Suprapubic skin (tissue), 4 donors: ENCODE measurements at places on chromosomes 4 and X.

DNA sequence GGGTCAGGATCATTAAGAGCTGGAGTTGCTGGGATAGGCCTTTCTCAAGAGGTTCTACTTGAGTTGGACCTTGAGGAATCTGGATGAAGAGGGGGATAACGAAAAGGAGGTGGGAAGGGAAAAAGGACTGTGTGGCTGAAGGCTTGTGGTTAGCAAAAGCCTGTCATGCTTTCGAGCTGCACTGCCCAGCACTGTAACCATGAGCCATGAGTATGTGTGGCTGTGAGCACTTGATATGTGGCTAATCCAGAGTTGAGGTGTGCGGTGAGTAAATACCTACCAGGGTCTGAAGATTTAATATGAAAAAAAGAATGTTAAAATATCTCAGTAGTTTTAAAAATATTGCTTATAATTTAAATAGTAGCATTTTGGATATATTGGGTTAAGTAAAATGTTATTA, 11.4 kb downstream of the TMEM165 start:
- no peak for DNase-seq

- DNase-seq, result no peak
These were observed 695.1 kb upstream of the GALNTL6 start for GRCh38 chr4:171118091-171118490.

GRCh38 chrX:79368441-79368840, 1.3 kb upstream of the ITM2A start:
- no peak for DNase-seq

- DNase-seq, result no peak
These were observed 76.1 kb downstream of the AMMECR1 start for GRCh38 chrX:110241816-110242215.

GRCh38 chrX:37679230-37679629, 6.4 kb upstream of the XK start:
- no peak for DNase-seq

DNA sequence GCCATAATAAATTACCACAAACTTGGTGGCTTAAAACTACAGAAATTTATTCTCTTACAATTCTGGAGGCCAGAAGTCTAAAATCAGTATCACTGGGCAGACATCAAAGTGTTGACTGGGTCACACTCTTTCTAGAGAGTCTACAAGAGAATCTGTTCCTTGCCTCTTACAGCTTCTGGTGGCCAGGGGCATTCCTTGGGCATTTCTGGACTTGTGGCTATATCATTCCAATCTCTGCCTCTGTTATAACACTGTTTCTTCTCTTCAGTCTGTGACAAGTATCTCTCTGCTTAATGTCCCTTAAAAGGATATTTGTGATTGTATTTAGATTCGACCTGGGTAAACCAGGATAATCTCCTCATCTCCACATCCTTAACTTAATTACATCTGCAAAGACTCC, 207.3 kb upstream of the DCAF8L1 start:
- DNase-seq, result no peak

DNA sequence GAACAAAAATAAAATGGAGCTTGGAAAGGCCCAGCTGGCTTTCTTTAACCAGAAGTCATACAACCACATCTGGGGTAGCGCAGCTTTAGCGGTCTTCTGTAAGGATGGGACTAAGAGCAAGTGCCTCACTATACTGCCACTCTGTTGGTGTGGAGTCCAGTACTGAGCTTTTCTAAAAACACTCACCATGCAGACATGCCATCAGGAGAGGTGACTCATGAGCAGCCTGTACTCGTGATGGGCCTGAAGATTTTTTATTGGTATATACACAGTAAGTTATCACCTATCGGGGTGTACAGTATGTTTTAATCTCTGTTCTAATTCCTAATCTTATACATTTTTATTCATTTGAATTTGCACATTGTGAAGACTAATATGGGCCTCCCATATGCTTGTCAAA, 9.6 kb downstream of the PPP3CA start:
- DNase-seq, result no peak

- DNase-seq, result no peak
These were observed 203.6 kb upstream of the AGTR2 start for GRCh38 chrX:115966920-115967319.

DNA sequence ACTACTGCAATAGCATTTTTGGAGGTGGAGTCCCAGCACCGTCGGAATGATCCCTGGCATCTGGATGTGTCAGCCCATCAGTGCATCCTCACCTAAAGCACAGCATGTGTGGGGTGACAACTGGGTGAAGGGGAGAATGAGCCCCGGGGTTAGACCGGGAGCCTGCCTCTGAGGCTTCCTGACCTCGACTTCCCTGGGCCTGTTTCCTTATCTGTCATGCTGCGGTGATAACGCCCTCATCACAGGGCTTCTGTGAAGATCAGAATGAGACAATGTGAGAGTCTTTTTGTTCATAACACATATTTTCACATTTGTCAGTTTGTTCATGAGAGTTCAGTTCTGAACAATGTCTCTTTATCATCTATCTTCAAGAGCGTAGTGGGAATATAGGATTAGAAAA, 31.1 kb upstream of the PDLIM3 start:
- DNase-seq, result no peak

GRCh38 chr4:145195167-145195952, 15.0 kb upstream of the OTUD4 start:
- DNase-seq, result no peak

DNA sequence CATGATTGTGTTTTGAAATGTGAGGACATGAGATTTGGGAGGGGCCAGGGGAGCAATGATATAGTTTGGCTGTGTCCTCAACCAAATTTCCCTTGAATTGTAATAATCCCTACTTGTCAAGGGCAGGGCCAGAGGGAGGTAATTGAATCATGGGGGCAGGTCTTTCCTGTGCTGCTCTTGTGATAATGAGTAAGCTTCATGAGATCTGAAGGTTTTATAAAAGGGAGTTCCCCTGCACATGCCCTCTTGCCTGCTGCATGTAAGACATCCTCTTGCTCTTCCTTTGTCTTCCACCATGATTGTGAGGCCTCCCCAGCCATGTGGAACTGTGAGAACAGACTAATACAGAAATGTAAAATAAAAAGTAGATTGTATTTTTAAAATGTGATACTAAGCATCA, 1294.9 kb downstream of the ADGRL3 start:
- DNase-seq, result no peak

- DNase-seq, result no peak
These were observed 33.8 kb upstream of the TRIM2 start for GRCh38 chr4:153170407-153170806.

- DNase-seq, result no peak
These were observed 146.1 kb downstream of the ATP10D start for GRCh38 chr4:47631161-47631560.

GRCh38 chrX:120260369-120260768, 9.8 kb downstream of the ZBTB33 start:
- no peak for DNase-seq

GRCh38 chr4:108820492-108821350, 57.9 kb upstream of the ETNPPL start:
- DNase-seq, result no peak

GRCh38 chr4:14837860-14838259, 164.4 kb upstream of the CPEB2 start:
- no peak for DNase-seq

- no peak for DNase-seq
These were observed 274 bp upstream of the ERVMER34-1 start for GRCh38 chr4:52751487-52751911.

DNA sequence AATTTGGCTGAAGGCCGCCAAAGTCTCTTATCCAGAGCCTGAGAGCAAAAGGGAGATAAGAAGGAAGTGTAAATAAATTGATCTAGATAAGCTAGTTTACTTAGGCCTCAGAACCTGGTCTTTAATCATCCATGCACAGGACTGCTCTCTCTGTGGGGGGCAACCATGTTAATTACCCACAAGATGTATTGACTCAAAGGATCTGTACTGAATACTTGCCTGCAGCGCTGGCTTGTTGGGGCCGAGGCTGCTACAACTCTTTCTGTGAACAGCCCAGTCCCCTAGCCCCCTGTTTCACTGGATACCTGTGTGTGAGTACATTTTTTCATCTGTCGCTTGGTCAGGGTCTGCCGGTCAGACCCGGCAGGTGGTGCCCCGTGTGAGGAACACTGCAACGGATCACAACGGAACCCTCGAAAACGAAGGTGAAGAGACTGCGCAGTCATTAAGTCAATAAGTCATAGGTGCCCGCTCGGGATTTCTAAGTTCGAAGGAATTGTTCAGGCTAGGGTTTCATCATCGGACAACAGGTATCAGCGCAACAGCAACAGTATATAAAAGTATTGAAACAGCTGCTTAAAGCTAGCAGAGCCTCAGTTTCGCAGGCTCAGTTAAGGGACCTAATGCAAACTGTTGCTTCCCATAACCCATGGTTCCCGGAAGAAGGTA, 8.3 kb downstream of the MAGEA11 start:
- DNase-seq, result no peak

DNA sequence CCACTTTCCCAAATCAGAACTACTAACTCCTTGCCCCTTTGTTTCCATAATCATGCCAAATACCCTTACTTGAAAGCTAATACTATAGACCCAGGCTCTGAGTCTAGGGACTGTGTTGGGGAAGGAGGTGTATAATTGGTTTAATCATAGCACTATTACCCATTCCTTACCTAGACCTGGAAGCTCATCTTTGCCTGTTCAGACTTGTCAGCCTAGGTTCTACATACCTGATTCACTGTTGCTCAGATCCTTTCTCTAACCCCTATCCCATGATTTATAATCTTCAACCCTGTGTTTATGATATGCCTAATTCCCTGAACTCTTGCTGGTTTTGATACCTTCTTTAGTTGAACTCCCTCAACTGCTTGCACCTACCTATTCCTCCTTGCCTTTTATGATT, 123.1 kb upstream of the GRIA3 start:
- DNase-seq, result no peak

GRCh38 chr4:33961761-33962160, 2282.6 kb downstream of the ARAP2 start:
- DNase-seq, result no peak

- DNase-seq, result peak; percentile 92
These were observed 230.7 kb upstream of the STK26 start for GRCh38 chrX:131792356-131792749.
